ENCODE measurements at places on chromosomes 7 and 10.

DNA sequence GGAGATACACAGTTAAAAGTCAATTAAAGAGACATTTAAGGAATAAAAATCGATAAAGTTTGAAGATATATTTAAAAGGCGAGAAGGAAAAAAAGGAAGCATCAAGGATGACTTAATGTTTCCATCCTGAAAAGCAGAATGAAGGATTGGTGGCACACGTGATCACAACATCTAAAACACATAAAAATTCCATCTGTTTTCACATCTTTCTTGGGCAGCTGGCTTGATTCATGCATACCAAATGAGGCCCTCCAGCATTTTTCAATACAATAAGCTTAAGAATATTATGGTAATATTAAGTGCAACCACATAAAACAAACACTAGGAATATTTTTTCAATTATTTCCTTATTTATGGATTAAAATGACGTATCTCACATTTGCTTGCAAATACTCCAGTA lies 112.6 kb downstream of the TPK1 start:
- no peaks in the 10 kb centered on the region for H3K4me1 ChIP-seq
- H3K4me3 ChIP-seq: no peak overlapping the region
- no peak for DNase-seq
- H3K27me3 ChIP-seq: no peaks in the 10 kb centered on the region

- peaks cover 2% of the 10 kb centered on the region for H3K4me1 ChIP-seq
- no peak overlapping the region for H3K4me3 ChIP-seq
- H3K27ac ChIP-seq: no peak overlapping the region
- no peaks in the 10 kb centered on the region for H3K27me3 ChIP-seq
- H3K36me3 ChIP-seq: no peaks in the 10 kb centered on the region
Measured at GRCh38 chr7:142883145-142883544, 2.4 kb downstream of the TRPV6 start.

GRCh38 chr10:70592746-70593512 lies 9.6 kb downstream of the PRF1 start:
- no peak for DNase-seq
- H3K4me1 ChIP-seq: no peaks in the 10 kb centered on the region
- H3K36me3 ChIP-seq: no peaks in the 10 kb centered on the region
- no peak overlapping the region for H3K4me3 ChIP-seq
- no peaks in the 10 kb centered on the region for H3K27me3 ChIP-seq

DNA sequence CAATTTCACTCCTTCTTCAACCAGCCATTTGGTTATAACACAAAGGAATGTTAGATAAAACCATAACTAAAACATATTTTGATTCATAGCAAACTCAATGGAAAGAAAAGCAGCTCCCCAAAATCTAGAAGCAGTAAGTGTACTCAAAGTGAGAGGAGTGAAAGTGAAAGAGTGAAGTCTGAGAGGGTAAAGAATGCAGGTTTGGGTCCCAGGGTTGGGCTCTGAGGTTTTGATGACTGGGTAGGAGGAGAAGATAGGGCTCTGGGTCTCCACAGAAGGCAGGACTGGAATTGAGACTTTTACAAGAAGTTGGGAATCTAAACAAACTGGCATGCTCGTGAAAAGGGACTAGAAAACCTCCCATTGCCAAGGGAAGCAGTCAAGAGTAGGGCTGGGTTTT lies 85.4 kb upstream of the RSU1 start:
- no peak overlapping the region for H3K27ac ChIP-seq
- no peak overlapping the region for H3K4me3 ChIP-seq
- no peak for DNase-seq
- H3K4me1 ChIP-seq: peaks cover 2% of the 10 kb centered on the region
- H3K27me3 ChIP-seq: no peaks in the 10 kb centered on the region
- no peaks in the 10 kb centered on the region for H3K36me3 ChIP-seq

GRCh38 chr7:80127412-80128160 lies 7.0 kb upstream of the GNAI1 start:
- H3K27ac ChIP-seq: no peak overlapping the region
- peaks cover 12% of the 10 kb centered on the region for H3K4me1 ChIP-seq
- H3K36me3 ChIP-seq: no peaks in the 10 kb centered on the region
- H3K4me3 ChIP-seq: no peak overlapping the region
- no peaks in the 10 kb centered on the region for H3K27me3 ChIP-seq

- no peaks in the 10 kb centered on the region for H3K36me3 ChIP-seq
- no peak for DNase-seq
- H3K27me3 ChIP-seq: peaks cover 17% of the 10 kb centered on the region
- peaks cover 48% of the 10 kb centered on the region for H3K4me1 ChIP-seq
- no peak overlapping the region for H3K27ac ChIP-seq
Measured at GRCh38 chr7:150974468-150975391, 3.4 kb downstream of the KCNH2 start.

- no peak overlapping the region for H3K27ac ChIP-seq
- H3K36me3 ChIP-seq: no peaks in the 10 kb centered on the region
- no peak overlapping the region for H3K4me3 ChIP-seq
- H3K27me3 ChIP-seq: no peaks in the 10 kb centered on the region
Measured at GRCh38 chr7:36281945-36282717, 107.5 kb upstream of the ANLN start.

GRCh38 chr7:37990337-37990736 lies 69.9 kb downstream of the EPDR1 start:
- no peaks in the 10 kb centered on the region for H3K27me3 ChIP-seq
- H3K27ac ChIP-seq: no peak overlapping the region
- H3K4me1 ChIP-seq: peaks cover 8% of the 10 kb centered on the region
- DNase-seq: no peak
- H3K4me3 ChIP-seq: no peak overlapping the region
- no peaks in the 10 kb centered on the region for H3K36me3 ChIP-seq

Data from neuronal stem cell (in vitro differentiated cells).